ENCODE measurements at places on chromosomes 4 and X.

GRCh38 chrX:32045149-32045548 is 973.3 kb upstream of the FTHL17 start:
- DNase-seq: no peak

- DNase-seq: no peak
Observed at GRCh38 chrX:50111742-50112141, 89.1 kb downstream of the AKAP4 start.

- no peak for DNase-seq
Observed at GRCh38 chrX:25573631-25574030, 557.9 kb upstream of the ARX start.

- DNase-seq: no peak
Observed at GRCh38 chr4:43932448-43932847, 516.2 kb downstream of the KCTD8 start.

DNA sequence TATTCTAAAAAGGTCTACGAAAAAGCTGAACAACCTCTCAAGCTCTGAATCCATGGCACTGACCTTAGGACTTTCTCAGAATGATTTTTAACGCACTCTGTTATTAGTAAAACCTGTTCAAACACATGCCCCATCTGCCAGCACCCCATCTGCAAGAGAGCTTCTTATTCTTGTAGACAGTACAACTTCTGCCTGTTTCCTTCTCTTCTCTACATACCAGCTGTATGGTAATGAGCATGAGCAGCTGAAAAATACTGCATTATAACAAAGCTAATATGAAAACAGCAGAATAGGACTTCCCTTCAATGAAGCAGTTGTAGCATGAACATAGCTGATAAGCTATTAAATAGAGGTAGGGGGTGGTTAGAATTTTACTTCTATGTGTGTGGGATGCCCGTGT is 167.9 kb downstream of the FBXW7 start:
- DNase-seq: no peak

- no peak for DNase-seq
Observed at GRCh38 chr4:87806520-87806919, 7.2 kb downstream of the IBSP start.

DNA sequence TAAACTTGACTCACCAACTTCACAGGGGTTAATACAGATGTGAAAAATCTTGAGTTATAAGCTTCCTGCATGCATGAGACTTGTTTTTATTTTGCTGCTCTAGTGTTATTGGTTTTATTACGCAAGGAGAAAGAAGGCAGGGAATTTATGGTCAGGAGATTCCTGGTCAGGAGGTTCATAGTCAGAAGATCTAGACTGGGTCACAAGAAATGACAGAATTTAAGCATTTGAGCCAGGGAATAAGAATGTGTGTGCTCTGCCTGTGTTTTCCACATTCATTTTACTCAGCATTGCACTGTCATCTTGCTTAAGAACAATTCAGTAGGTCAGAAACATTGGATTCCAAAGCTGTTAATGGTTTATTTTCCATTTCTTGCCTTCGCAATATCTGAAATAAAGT is 2522.1 kb downstream of the ARAP2 start:
- no peak for DNase-seq

- no peak for DNase-seq
Observed at GRCh38 chrX:107626481-107626880, 1.8 kb upstream of the PRPS1 start.

DNA sequence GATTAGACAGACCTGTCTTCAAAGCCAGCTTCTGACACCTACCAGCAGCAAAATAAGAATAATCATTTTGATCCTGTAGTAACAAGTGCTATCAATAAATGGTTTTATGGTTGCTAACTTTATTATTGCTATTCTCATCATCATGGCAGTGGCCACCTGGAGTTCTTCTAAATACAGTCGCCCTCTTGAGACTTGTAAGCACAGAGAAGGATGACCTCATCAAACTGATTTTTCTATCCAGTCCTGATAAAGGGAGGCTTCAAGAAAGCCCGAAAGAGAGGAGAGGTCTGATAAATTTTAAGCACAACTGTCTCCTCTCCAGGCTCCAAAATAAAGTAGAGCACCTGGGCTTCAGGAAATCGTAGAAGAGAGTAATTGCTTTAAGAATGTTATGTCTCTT is 286.4 kb downstream of the USP46 start:
- DNase-seq: no peak

GRCh38 chr4:59728496-59728895 is 1471.6 kb upstream of the ADGRL3 start:
- DNase-seq: no peak

- DNase-seq: no peak
Observed at GRCh38 chr4:139028191-139028661, 12.6 kb downstream of the NOCT start.

- no peak for DNase-seq
Observed at GRCh38 chr4:107276052-107276451, 239.9 kb upstream of the DKK2 start.

DNA sequence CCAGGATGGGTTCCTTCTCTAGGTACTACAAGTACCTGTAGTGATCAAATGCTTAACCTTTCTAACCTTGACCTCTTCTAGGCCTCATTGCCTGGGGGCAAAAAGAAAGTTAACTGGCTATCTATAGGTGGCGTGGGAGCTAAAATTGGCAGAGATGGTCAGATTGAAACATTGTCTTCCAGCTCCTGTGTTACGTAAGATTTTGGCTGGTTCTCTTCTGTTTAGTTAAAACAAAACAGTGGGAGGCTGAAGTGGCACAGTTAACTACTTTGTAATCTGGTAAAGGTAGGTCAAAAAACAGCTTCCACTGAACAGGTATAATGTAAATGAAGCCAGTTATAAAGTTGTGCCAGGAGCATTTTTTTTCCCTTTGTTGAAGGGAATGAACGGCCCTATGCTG is 115.2 kb downstream of the MBNL3 start:
- DNase-seq: no peak

GRCh38 chrX:69361311-69361845 is 142.7 kb upstream of the NALF2 start:
- no peak for DNase-seq

- DNase-seq: no peak
Observed at GRCh38 chr4:163493643-163494359, 689 bp upstream of the TMA16 start.

- no peak for DNase-seq
Observed at GRCh38 chrX:116490104-116490503, 27.3 kb upstream of the CT83 start.

- DNase-seq: no peak
Observed at GRCh38 chrX:70762285-70762684, 146.2 kb downstream of the TEX11 start.

DNA sequence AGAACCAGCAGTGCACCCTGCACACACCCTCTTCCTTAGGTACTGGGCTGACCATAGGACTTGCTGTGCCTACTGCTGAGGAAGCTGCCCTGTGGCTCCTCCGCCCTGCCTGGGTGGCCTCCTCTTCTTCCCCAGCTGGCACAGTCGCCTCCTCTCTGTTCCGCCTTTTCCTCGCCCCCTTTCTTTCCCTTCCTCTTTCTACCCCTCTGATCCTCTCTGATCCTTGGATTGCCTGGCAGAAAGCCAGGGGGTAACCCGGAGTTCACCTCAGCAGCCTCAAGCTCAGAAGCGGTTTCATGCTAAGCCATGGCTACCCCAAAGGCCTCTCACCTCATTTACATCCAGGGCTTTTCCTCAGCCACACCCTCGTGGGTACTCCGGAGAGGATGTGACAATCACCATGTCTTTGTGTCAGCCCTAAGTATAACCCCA is 136.2 kb downstream of the SMIM20 start:
- no peak for DNase-seq

DNA sequence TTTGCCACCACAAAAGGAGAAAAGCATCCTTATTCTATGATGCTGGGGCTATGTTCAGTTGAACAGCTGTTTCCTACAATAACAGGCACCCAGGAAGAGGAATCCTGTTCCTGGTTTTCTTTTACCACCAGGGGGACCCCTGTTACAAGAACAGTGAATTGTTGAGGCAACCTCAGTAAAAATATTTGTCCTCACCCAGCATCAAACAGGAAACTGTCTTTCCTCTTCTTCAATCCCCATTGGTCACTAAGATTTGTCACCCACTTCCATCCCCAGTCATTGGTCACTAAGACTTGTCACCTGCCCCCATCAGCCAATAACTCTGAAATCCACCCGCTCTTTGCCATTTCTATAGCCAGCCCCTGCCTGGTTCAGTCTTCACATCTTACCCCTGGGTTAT is 143.5 kb upstream of the GALNT7 start:
- DNase-seq: peak; percentile 59

GRCh38 chr4:142500966-142501365 is 345.1 kb downstream of the INPP4B start:
- DNase-seq: no peak

GRCh38 chr4:55545151-55545550 is 1.6 kb downstream of the CLOCK start:
- no peak for DNase-seq

DNA sequence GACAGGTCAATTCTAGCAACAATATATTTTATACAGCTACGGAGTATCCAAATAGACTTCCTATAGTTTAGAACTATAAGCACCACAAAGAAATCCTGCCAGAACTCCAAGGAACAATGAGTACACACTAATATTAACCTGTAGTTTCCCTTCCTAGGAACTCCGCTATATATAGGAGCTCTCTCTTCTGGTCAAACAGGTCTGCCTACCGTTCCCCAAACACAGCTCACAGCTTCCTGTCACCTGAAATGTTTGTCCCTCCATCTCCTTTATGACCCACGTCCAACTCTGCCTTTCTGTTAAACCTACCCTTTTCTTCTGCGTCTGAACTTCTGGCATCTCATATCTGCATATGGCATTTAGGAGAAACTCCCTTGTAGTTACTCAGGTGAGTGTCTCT is 10.5 kb upstream of the GJB1 start:
- DNase-seq: no peak

GRCh38 chr4:153426207-153426885 is 39.8 kb upstream of the TMEM131L start:
- no peak for DNase-seq

DNA sequence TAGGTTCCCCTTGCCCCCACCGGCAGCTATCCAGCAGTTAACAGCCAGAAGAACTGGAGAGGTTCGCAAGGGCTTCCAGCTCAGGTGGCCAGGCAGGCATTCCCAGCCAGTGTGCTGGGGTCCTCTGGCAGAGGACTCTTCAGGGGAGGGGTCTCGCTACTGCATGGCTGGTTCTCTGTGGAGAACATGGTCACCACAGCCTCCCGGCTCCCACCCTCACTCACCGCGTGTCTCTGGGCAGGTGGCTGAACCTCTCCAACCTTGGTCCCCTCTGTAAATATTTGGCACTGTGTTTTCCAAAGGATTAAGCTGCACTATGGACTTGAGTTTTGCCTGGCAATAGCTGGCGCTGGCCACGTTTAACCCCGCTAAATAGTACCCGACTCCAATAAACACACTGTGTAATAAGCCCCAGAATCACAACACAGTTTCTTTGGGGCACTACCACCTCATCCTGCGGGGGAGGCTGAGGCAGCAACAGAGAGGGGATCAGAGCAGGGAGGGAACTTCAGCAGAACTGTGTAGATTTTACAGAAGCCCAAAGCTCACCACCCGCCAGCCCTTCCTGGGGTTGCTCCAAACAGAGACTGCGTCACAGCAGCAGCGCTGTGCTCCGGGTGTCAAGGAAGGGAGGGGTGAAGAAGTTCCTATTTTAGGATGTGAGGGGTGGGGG is 15.2 kb downstream of the BCOR start:
- DNase-seq: no peak

- DNase-seq: no peak
Observed at GRCh38 chr4:98632258-98632657, 26.2 kb downstream of the TSPAN5 start.

- no peak for DNase-seq
Observed at GRCh38 chr4:37594099-37594498, 92.1 kb downstream of the RELL1 start.

DNA sequence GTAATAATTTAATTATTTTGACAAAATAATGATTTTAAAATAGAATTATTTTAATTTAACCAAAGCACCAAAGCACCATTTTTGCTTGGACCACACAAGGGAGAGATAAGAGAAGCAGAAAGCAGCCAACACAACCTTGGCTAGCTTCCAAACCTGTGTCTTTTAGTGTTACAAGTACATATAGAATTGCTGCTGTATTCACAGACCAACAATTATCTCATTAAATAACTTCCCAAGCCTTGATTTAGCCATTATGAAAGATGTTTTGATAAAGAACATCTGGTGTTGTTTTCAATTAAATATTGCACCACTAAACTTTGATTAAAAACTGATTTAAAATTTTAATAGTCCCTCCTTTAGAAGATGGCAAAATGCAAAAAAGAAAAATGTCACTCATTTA is 14.0 kb upstream of the IGFBP7 start:
- DNase-seq: no peak

DNA sequence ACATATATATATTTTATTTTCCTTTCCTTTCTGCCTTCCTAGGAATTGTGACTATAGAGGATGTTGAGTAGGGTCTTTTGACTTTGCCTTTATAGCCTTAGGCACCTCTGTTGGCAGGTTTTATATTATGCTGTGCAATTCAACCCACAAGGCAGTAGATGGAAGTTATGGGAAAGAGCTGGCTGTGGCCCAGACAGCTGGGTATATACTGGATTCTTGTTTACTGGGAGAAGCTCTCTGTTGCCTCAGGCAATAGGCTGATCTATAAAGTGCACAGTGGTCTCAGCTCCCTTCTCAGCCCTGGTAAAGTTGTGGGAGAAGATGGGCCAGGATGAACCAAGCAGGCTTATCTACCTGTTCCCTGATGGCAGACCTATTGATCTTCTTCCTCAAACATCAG is 342.0 kb downstream of the GBA3 start:
- DNase-seq: no peak

DNA sequence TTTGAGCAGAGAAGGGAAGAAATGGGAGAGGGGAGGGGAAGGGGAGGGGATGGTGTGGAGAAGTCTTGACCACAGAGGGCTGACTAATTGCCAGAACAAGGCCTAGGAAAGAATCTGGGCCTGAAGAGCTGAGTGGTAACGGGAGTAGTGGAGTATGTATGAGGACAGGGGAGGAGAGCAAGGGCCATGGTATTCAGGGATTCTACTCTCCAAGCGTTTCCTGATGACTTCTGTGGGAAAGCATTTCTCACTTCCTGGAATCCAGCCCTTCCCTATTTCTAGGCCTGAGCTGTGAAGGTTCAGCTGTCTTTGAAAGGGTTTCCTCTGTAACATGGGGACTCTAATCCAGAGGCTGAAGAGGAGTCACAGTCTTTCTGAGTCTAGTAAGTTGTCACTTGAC is 19.7 kb upstream of the SOX3 start:
- no peak for DNase-seq

DNA sequence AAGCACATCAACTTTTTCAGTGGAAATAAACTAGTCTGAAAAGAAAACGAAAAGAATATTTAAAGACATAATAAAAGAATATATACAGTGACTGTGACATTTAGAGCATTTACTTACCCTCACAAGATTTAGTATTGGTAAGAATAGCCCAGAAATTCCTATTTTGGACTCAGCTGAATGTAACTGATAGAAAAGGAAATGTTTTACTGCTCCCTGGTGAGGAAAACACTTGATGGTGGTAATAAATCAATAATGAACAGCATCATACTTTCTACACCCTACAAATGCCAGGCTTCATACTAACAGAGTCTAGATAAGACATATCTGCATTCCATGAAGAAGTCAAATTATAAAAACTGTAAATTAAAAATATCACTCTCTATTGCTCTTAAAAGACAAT is 753.5 kb upstream of the PCDH10 start:
- no peak for DNase-seq

- no peak for DNase-seq
Observed at GRCh38 chr4:164442180-164442579, 311.8 kb upstream of the SMIM31 start.

- DNase-seq: no peak
Observed at GRCh38 chr4:2416564-2417225, 1.8 kb downstream of the ZFYVE28 start.
